ENCODE measurements at places on chromosomes 13 and 19.

DNA sequence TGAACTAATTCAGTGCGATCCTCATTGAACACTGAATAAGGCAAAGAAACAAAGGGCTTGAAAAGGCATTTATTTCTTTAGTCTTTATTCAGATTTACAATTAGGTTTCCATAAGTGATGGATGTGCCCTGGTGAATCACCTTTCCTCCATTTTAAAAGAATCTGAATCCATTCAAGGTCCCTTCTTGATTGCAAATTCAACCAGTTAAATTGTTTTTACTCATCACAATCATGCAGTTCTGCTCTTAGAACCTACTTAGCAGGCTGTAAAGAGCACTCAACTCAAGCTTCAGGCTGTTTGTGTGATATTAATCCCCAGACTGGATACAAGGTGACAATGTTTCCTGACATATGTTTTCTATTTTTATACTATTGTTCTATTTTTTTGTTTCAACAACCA lies 321.0 kb downstream of the TBC1D4 start:
- no peak overlapping the region for H3K4me3 ChIP-seq
- H3K4me1 ChIP-seq = no peaks in the 10 kb centered on the region
- no peaks in the 10 kb centered on the region for H3K27me3 ChIP-seq
- DNase-seq = no peak

DNA sequence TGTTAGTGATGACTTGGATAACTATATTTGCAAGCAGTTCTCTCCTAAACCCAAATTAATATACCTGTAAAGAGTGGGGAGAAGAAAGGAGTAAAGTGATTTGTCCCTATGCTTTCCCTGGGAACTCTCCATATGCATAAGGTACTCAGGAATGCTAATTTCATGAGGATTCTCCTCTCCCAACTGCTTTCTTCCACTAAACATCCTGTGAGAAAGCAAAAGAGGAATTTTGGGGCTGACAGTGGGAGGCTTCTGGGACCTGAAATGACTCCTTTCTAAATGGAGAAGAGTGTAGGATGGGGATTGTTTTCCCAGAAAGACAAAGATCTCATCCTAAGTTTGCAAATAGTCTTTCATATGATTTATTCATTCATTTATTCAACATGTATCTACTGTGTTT lies 250.5 kb downstream of the TDRD3 start:
- H3K27ac ChIP-seq = no peak overlapping the region
- H3K4me1 ChIP-seq = no peaks in the 10 kb centered on the region
- no peak for DNase-seq
- no peak overlapping the region for H3K4me3 ChIP-seq
- H3K27me3 ChIP-seq = no peaks in the 10 kb centered on the region

DNA sequence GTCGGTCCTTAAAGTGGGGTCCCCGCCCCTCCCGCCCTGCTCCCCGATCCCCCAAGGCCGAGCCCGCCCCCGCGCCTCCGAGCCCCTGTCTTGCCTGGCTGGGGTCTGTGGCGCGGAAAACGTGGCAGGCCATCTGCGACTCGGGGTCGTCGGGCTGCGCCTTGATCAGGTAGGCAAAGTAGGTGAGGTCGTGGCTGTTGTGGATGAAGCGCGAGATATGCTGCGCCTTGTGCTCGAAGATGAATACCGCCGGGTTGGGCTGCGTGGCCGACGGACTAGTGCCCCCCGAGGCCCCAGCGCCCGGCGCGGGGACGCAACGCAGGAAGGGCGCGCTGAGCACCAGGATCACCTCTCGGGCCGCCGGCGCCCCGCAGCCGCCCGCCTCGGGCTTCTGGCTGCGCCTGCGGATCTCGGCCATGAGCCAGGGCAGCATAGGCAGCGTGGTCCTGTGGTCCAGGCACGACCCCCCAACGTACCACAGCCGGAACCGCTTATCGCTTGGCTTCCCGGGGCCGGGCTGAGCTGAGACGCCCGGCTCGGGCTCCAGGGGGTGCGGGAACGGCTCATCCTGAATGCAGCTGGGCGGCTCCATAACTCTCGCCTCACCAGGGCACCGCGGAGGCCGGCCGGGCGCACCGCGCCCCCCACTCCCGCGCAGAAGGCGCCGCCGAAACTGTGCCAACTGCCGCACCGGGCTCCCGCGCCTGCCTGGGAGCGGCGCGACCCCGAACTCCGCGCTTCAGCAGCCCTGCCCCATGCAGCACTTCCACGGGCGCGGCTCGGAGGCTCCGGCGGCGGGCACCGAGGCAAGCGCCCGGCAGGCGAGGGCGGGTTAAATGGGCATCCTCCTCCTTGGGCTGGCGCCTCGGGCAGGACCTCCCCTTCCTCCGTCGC lies 546 bp downstream of the TBC1D4 start:
- H3K27me3 ChIP-seq = peaks cover 62% of the 10 kb centered on the region
- peak; percentile 17 for DNase-seq
- H3K4me3 ChIP-seq = peak overlapping the region; percentile 68
- no peaks in the 10 kb centered on the region for H3K36me3 ChIP-seq
- H3K27ac ChIP-seq = no peak overlapping the region
- peaks cover 14% of the 10 kb centered on the region for H3K4me1 ChIP-seq

GRCh38 chr13:29858667-29859066 lies 8.2 kb upstream of the UBL3 start:
- H3K27me3 ChIP-seq = peaks cover 3% of the 10 kb centered on the region
- H3K4me1 ChIP-seq = peaks cover 23% of the 10 kb centered on the region
- no peak for DNase-seq
- no peaks in the 10 kb centered on the region for H3K36me3 ChIP-seq

GRCh38 chr13:114079601-114080536 lies 52.6 kb downstream of the RASA3 start:
- no peak overlapping the region for H3K27ac ChIP-seq
- no peak for DNase-seq
- peaks cover 10% of the 10 kb centered on the region for H3K4me1 ChIP-seq

DNA sequence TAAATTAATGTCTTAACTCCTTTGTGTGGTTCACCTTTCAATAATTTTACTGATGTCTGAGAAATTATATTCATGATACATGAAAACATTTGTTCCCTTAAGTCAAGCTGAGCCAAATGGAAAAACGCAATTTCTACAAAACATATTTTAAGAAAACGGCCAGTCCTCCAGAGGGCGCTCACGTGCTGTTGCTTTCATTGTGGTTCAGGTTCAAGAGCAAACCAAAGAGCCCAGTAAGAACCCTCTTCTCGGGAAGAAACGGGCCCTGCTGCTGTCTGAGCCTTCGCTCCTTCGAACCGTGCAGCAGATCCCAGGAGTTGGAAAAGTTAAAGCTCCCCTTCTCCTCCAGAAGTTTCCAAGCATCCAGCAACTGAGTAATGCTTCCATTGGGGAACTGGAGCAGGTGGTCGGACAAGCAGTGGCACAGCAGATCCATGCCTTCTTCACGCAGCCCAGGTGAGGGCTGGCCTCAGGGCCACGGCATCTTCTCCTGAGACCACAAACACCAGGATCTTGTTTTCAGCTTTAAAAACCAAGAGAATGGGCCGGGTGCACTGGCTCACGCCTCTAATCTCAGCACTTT lies 4.3 kb downstream of the FAAP24 start:
- no peak overlapping the region for H3K4me3 ChIP-seq
- peak; percentile 81 for DNase-seq
